GM18507 (cell line): ENCODE measurements at places on chromosomes 16 and 17.

GRCh38 chr17:72284806-72285205 is 164.0 kb downstream of the SOX9 start:
- DNase-seq = no peak

DNA sequence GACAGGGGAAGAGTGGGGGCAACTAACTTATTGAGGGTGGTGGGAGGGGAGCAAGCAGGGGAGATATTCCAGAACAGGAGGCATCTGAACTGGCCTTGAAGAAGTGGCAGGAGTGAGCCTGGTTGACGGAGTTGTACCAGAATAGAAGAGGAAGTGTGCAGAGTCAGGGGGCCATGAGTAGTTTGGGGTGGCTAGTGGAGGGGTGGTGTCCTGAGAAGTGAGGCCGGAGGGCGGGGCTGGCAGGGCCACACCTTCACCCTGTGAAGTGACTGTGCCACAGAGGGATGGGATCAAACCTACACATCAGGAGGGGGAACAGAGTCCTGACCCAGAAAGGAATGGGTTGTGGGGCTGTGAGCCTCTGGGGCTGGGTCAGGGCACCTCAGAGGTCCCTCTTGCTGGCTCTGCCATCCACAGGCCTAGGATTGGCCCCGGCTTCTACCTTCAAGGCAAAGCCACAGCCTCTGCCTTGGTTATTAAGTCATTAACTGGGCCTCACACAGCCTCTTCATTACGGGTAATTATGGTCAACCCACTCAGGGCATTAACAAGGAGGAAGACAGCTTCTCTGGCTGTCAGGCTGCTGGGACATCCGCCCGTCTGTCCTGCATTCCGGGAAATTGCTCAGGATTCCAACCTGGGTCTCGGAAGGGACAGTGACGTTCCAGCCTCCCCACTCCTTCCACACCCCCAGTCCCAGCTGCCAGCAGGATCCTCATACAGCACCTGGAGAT is 12.7 kb downstream of the SPNS2 start:
- DNase-seq = no peak

- no peak for DNase-seq
These were observed 25.2 kb upstream of the TMEM220 start for GRCh38 chr17:10754861-10755591.

DNA sequence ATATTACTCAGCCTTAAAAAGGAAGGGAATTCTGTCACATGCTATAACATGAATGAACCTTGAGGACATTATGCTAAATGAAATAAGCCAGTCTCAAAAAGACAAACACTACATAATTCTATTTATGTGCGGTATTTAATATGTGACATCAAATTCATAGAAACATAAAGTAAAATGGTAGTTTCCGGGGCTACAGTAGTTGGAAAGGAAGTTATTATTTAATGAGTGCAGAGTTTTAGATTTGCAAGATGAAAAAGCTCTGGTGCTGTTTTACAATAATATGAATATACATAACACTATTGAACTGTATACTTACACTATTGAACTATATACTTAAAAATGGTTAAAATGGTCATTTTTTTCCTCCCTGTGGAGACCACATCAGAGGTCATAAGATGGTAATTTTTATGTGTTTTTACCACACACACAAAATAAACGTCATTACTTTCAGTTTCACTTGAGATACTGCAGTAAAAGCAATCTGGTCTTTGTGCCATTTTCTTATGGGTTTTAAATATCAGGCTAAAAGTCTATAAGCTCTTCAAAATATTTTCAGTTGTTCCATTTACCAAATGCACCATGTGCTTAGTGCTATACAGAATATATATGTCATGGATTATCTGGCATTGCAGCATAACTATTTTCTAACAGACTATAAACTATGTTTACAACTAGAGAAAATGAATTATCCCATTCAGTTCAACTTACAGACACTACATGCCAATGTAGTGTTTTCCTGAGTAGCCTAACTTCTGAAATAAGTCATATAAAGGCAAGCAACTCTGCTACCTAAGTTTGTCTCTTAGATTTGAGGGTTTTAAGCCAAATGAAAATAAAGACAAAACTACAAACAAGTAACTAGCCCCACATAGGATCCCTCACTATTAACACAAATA is 90.9 kb downstream of the SPAG9 start:
- peak; percentile 9 for DNase-seq

GRCh38 chr16:14405611-14406537 is 224.2 kb downstream of the PARN start:
- peak; percentile 36 for DNase-seq

DNA sequence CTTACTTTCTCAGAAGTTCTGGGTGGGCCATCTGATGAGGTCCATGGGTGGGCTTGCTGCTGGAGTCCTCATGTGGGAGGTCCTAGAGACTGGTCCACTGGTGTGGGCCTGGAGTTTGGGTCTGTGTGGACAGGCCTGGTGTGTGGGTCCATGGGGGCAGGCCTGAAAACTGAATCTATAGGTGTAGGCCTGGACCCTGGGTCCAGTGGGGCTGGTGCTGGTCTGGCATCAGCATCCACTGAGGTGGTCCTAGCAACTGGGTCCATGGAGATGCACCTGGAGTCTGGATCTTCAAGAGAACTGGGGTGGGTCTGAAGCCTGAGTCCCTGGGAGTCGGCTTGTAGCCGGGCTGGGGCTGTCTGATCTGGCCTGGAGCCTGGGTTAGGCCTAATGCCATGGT is 253.8 kb upstream of the CCL2 start:
- DNase-seq = no peak

DNA sequence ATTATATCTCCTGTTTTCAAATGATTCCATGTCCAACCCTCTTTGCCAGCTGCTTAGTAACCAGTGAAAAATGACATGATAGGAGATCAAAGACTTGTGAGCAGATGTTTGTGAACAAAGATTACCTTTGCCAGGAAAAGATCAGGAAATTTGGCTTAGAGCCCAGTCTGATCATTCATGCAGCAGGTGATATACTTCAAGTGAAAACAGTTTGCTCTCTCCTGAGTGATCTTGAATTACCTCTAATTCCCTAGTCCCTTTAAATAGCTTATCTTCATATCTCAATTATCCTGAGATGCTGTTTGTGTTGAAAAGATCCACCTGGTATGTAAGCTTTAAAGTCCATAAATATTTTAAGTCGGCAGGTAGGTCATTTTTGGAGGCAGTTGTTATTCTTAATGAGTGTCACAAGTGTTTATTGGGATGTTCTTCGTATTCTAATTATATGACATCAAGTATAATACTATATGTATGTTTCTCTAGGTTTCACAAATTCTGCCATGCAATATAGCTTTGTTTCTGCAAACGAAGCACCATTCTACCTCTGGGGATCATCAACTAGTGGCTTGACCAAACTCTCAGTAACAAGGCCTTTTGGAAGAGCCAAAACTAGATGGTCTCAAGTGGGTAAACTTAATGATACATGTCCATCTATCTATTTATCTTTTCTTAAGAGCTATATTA is 13.2 kb upstream of the VPS35L start:
- no peak for DNase-seq

DNA sequence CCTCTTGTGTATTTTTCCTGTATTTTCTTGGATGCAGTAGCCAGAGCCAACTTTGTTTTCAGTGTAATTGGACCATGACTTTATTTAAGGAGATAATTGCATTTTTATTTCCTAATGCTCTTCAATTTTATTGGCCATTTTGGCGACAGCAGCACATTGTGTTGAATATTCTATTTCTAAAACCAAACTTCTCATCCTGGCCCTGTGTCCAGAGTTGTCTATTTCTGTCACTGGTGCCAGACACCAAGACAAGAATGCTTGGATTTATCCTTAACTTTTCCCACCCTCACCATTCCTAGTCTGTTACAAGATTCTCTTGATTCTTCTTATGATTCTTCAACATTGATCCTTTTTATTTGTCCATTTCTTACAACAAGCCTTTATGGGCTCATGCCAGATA is 37.1 kb downstream of the ARHGAP44 start:
- no peak for DNase-seq

- DNase-seq = no peak
These were observed 8.4 kb downstream of the RARA start for GRCh38 chr17:40317345-40317873.

GRCh38 chr16:67093098-67093726 is 16.5 kb upstream of the PHAF1 start:
- no peak for DNase-seq

- no peak for DNase-seq
These were observed 15.0 kb upstream of the SLC16A11 start for GRCh38 chr17:7058831-7059447.

DNA sequence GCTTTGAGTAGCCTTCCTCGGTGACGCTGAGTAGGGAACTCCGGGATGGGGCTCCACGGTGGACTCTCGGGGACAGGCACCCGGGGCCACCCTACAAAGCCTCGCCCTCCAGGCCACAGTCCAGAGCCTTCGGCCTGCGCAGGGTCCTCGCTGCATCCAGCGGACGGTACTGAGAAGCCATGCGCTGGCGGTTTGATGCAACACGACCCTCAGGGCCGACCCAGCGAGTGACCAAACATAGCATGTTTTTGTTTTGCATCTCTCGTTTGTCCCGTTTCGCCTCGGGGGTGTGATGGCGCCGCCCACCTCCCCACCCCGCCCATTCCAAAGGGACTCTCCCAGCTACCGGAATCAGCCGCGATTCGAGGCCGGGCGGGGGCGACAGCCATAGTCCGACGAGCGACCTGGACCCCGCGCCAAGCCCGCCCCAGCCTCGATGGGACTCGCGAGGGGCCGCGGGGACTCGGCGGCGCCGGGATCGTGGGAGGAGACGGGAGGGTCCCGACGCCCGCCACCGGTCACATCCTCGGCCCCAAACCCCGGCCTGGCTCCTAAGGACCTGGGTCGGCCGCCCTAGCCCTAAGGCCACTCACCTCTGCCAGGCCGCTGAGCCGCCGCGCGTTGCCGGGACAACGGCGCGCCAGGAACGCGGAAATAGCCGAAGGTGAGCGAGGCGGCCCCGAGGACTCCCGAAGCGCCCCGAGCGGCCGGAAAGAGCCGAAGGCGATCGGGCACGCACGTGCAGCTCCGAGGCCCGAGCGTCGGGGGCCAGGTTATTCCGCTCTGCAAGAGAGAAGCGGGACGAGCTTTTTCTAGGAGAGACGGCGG is 1.6 kb downstream of the IFT140 start:
- peak; percentile 88 for DNase-seq

GRCh38 chr17:11326492-11326891 is 85.5 kb downstream of the SHISA6 start:
- no peak for DNase-seq

- no peak for DNase-seq
These were observed 20.3 kb upstream of the MC1R start for GRCh38 chr16:89898201-89898967.

DNA sequence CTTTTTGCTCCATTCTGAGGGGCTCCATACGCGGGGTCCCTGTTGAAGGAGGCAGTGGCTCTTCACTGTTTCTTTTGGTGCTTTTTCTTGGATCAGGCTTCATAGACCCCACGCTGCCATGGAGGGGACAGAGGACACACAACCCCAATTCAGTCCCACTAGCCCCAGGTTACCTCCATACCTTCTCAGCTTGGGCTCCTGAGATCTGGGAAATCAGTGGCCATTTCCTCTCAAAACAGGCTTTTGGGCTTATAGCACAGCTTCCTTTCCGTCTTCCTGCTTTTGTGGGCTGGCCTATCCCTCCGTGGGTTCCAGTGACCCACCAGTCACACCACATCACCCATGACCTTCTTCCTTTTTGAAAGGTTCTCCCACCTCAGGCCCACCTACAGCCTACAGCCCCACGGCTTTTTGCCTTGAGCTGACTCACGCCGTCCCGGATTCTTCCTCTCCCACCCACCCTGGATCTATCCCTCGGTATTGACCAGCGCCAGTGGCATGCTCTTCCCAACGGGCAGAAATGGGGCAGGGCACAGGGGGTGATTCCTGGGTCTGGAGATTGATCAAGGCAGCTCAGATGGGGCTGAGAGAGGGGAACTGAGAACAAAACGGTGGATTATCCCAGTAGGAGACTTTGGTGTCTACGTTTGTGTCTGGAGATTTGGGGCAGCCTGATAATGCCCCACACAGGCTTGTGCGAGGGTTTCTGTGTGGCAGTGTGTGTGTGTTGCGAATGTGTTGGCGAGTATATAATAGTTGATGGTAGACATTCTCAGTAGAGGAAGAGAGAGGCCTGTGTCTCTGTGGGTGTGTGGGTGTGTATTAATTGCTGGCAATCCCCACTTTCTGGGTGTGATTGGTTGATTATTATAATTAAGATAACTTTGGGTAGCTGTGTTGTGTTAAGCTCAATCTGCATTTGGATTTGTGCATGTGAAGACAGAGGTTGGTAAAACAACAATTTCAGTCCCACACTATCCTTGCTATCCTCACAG is 3.8 kb downstream of the TBX21 start:
- DNase-seq = no peak

- DNase-seq = no peak
These were observed 11.4 kb downstream of the GGA3 start for GRCh38 chr17:75250009-75250471.

GRCh38 chr17:47246120-47246519 is 7.5 kb upstream of the ITGB3 start:
- DNase-seq = no peak

DNA sequence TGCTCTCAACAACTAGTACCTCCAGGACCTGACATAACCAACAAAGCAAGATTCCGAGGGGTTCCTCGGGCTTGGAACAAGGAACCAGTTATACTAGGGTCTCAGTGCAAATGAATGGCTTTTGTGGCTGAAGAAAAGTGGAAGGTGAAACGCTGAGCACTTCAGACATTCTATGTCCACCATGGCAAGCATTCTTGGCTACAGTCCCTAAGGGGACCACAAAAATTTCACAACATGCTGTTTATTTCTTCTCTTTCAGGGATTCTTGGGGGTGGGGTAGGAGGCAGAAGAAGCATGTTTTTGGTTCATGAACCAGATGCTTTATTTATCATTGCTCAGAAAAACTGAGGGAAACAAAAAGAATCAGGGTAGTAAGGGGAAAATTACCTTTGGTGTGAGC is 479.9 kb upstream of the CDH11 start:
- no peak for DNase-seq

- DNase-seq = peak; percentile 53
These were observed 31.0 kb downstream of the HASPIN start for GRCh38 chr17:3754458-3755334.

- DNase-seq = no peak
These were observed 25.8 kb upstream of the SRSF1 start for GRCh38 chr17:58032691-58033415.

- no peak for DNase-seq
These were observed 80.0 kb downstream of the PCTP start for GRCh38 chr17:55830699-55831471.

DNA sequence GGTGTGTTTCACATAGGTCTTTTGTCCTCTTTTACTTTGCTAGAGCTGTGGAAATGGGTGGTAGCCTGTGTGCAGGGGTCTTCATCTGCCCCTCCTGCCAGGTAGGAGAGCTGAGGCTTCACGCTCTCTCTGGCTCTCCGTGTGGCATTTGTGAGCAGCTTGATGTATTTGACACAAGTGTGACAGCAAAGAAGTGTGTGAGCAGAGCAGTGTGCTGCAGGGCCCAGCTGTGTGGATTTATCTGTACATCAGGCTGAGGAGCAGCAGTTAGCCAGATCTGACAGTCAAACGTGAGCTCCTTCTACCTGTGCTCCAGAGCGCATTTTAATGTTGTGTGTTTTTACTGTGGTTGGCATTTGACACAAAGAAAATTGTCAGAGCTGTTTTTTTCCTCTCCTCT is 101.8 kb downstream of the FTO start:
- no peak for DNase-seq
